ENCODE measurements at places on chromosomes 4 and X. TPM values are rescaled to one million over a fixed set of nuclear protein-coding genes. Genes with fewer than 3 reads are reported as not detected.

- H3K27me3 ChIP-seq: no peaks in the 10 kb centered on the region
- H3K4me1 ChIP-seq: no peaks in the 10 kb centered on the region
- DNase-seq: no peak
- no peak overlapping the region for H3K4me3 ChIP-seq
Observed at GRCh38 chr4:72325215-72325614, 243.8 kb downstream of the ADAMTS3 start.

DNA sequence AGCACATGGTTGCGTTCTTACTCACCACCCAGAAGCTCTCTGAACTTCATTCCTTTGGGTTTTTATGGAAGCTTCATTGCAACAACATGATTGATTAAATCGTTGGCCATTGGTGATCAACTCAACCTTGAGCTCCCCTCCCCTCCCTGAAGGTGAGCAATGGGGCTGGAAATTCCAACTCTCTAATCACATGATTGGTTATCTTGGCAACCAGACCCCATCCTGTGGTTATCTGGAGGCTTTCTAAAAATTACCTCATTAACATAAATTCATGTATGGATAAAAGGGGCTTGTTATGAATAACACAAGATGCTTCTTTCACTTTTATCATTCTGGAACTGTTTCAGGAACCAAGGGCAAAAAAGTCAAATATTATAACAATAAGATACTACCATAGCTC is 34.6 kb upstream of the NMU start:
- no peak overlapping the region for H3K27ac ChIP-seq
- peaks cover 5% of the 10 kb centered on the region for H3K27me3 ChIP-seq
- no peak for DNase-seq
- H3K4me1 ChIP-seq: no peaks in the 10 kb centered on the region
- no peak overlapping the region for H3K4me3 ChIP-seq
- H3K36me3 ChIP-seq: no peaks in the 10 kb centered on the region

GRCh38 chrX:133364865-133365264 is 50.4 kb downstream of the GPC4 start:
- no peak overlapping the region for H3K27ac ChIP-seq
- no peak overlapping the region for H3K4me3 ChIP-seq
- H3K4me1 ChIP-seq: no peaks in the 10 kb centered on the region

DNA sequence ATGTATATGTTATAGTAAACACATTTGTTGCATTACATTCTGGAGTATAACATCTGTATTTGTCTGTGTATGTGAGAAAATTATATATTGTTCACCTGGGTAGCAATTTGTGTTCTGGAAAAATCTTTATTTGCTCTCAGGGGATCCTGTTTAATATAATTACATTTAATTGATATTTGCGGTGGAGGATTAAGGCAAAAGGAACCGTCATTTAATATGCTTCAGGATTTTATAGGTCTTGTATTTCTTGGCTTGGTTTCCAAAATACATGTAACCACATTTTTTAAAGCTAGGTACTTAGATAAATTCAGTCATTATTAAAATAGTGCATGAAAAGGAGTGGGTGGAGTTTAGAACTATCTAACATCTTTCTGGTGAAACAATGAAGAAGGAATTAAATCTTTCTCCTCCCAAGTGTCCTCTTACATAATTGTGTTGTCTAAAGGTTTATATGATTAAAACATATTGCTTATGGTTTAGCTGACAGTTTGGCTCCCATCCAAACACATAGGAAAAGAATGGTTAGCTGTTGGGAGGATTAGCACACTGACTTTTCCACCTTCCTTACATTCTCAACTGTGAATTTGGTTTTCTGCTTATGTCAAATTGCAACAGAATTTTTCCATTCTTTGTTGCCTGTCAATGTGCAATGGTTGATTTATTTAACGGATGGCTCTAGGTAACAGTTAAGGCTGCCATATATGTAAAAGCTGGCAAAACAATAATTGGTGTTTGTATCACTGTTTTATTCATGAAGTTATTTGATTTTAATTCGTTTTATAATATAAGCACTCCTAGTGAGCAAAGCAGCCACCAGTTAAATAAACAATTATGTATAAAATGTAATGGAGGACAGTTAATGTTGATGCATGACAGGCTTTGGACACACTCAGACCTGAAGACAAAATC is 250.8 kb upstream of the SFRP2 start:
- no peak for DNase-seq
- H3K4me1 ChIP-seq: no peaks in the 10 kb centered on the region
- no peak overlapping the region for H3K27ac ChIP-seq
- no peaks in the 10 kb centered on the region for H3K36me3 ChIP-seq

DNA sequence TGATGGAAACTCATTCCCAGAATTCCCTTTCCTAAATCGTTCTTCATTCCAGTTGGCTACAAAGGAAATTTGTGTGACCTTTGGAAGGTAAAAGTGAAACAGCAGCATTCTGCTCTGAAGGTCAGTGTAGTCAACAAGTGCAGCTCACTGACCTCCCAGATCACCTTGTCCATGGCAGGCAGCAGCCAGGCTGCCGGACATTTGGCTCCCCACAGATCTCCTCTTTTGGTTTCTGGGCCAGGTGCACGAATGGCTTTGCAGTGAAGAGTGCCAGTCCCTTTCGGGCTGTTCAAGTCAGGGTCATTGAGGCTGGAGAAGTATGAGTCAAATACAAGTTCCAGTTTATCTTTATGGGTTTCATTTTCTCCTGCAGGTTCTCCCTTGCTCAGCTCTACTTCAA is 14.3 kb downstream of the GPRIN3 start:
- peaks cover 41% of the 10 kb centered on the region for H3K4me1 ChIP-seq
- H3K27ac ChIP-seq: no peak overlapping the region
- no peak overlapping the region for H3K4me3 ChIP-seq
- no peaks in the 10 kb centered on the region for H3K27me3 ChIP-seq
- no peaks in the 10 kb centered on the region for H3K36me3 ChIP-seq

- no peaks in the 10 kb centered on the region for H3K36me3 ChIP-seq
- H3K27me3 ChIP-seq: no peaks in the 10 kb centered on the region
- no peak overlapping the region for H3K27ac ChIP-seq
- H3K4me3 ChIP-seq: no peak overlapping the region
Observed at GRCh38 chrX:42000836-42001235, 77.5 kb upstream of the CASK start.

DNA sequence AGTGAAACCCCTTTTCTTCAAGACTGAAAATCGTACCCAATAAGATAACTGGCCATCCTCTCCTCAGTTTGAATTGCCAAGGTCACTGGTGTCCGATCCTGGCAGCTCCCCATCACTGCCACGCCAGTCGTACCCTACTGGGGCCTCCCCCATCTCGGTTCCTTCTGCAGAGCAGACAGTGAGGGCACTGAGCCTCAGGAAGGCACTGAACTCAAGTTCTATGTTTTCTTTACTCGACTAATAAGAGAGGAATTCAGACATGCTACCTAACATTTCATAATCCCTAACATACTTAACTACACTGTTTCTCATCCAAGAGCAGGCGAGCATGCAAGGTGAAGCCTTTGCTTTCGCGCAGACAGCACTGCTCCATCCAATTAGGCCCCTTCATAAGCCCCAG is 23.4 kb downstream of the ZFYVE28 start:
- DNase-seq: no peak
- H3K4me3 ChIP-seq: no peak overlapping the region
- peaks cover 17% of the 10 kb centered on the region for H3K4me1 ChIP-seq
- no peak overlapping the region for H3K27ac ChIP-seq
- peaks cover 9% of the 10 kb centered on the region for H3K27me3 ChIP-seq

- peaks cover 43% of the 10 kb centered on the region for H3K4me1 ChIP-seq
- no peaks in the 10 kb centered on the region for H3K27me3 ChIP-seq
- no peak for DNase-seq
- no peak overlapping the region for H3K4me3 ChIP-seq
- no peak overlapping the region for H3K27ac ChIP-seq
Observed at GRCh38 chrX:118348186-118348810, 2.4 kb downstream of the WDR44 start.

GRCh38 chrX:71998836-71999509 is 88.3 kb downstream of the NHSL2 start:
- no peaks in the 10 kb centered on the region for H3K27me3 ChIP-seq
- no peak overlapping the region for H3K4me3 ChIP-seq
- H3K27ac ChIP-seq: no peak overlapping the region
- no peaks in the 10 kb centered on the region for H3K4me1 ChIP-seq
- no peaks in the 10 kb centered on the region for H3K36me3 ChIP-seq

GRCh38 chr4:113962719-113963265 is 16.7 kb downstream of the ARSJ start:
- no peak overlapping the region for H3K4me3 ChIP-seq
- no peaks in the 10 kb centered on the region for H3K27me3 ChIP-seq
- H3K27ac ChIP-seq: no peak overlapping the region

DNA sequence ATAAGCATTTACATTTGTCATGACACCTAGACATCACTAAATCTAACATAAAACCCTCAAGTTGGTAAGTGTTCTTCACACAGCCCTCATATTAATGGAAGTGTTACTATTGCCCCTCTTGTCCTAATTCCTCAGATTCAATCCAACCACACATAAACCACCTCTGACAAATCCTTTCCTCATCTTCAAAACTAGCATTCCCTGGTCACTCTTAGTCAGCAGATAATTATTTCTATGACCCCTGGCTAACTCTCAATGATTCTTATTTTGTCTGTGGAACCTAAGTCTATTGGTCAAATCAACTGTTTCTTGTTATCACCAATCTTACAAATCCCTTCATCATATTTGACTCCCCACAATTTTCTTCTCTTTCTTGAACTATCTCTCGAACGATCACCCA is 168.6 kb downstream of the PPP3CA start:
- H3K36me3 ChIP-seq: peaks cover 6% of the 10 kb centered on the region
- no peak overlapping the region for H3K27ac ChIP-seq
- no peak for DNase-seq
- H3K4me3 ChIP-seq: no peak overlapping the region
- no peaks in the 10 kb centered on the region for H3K27me3 ChIP-seq
- H3K4me1 ChIP-seq: peaks cover 5% of the 10 kb centered on the region

- no peak overlapping the region for H3K4me3 ChIP-seq
- no peaks in the 10 kb centered on the region for H3K27me3 ChIP-seq
Observed at GRCh38 chr4:72886602-72887001, 182.9 kb downstream of the COX18 start.

DNA sequence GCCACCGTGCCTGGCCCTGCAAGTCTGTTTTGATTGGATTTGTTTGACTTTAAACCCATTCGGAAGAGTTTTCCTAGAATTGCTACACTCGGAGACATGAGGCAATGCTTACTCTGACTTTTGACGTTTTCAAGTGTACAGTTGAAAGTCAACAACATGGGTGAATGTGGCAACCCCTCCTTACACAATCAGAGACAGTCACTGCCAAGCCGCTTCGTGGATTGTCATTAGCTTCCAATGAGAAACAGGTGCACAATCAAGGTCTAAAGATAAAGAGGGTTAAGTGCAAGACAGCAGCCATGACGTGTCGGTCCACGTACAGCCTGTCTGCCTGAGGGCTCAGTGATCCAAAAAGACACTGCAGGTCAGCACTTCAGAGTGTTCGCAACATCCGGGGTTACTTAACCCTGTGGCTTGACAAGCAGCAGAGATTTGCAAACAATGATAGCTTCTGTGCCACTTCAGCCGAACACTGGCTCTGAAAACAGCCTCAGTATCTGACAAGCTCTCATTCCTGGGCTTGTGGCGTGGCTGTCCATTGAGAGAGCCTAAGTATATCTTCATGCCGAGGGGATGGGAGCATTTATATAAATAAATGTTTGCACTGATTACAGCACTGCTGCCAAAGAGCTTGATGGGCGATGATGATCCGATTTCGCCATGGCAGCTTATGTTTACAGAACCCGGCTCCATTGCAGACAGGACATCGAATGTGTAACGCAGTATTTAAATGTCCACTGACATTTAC is 180.0 kb downstream of the DHRSX start:
- no peaks in the 10 kb centered on the region for H3K27me3 ChIP-seq
- no peak overlapping the region for H3K4me3 ChIP-seq
- peaks cover 25% of the 10 kb centered on the region for H3K4me1 ChIP-seq
- H3K27ac ChIP-seq: no peak overlapping the region
- H3K36me3 ChIP-seq: no peaks in the 10 kb centered on the region
- DNase-seq: peak; percentile 41

GRCh38 chr4:147651563-147651962 is 32.4 kb downstream of the PRMT9 start:
- no peak for DNase-seq
- H3K4me3 ChIP-seq: no peak overlapping the region
- H3K4me1 ChIP-seq: peaks cover 3% of the 10 kb centered on the region
- peaks cover 33% of the 10 kb centered on the region for H3K36me3 ChIP-seq

- peaks cover 3% of the 10 kb centered on the region for H3K4me1 ChIP-seq
- peaks cover 92% of the 10 kb centered on the region for H3K36me3 ChIP-seq
- DNase-seq: no peak
- no peaks in the 10 kb centered on the region for H3K27me3 ChIP-seq
- no peak overlapping the region for H3K27ac ChIP-seq
Observed at GRCh38 chr4:128855621-128856020, 46.1 kb downstream of the JADE1 start.

DNA sequence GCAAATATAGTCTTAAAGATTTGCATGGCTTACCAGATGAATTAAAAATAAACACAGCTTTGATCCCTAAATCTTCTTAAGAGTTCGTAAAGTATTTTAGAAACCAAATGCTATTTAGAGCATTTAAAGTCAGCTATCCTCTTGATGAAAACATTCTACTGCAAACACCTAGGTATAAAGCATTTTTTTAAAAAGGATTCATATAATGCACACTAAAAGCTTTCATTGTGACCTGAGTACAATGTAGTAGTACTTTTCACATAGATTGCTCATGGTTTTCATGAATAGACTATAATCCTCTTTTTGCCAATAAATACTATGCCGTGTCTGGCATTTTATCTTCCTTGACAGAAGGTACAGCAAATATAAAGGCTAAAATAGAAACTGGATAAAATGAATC is 805.1 kb upstream of the INTU start:
- no peak overlapping the region for H3K4me3 ChIP-seq
- no peak for DNase-seq
- H3K36me3 ChIP-seq: no peaks in the 10 kb centered on the region
- H3K4me1 ChIP-seq: no peaks in the 10 kb centered on the region

GRCh38 chr4:113878668-113879067 is 100.8 kb downstream of the ARSJ start:
- DNase-seq: no peak
- H3K27me3 ChIP-seq: no peaks in the 10 kb centered on the region
- no peaks in the 10 kb centered on the region for H3K36me3 ChIP-seq
- no peak overlapping the region for H3K27ac ChIP-seq
- H3K4me3 ChIP-seq: no peak overlapping the region
- H3K4me1 ChIP-seq: no peaks in the 10 kb centered on the region

DNA sequence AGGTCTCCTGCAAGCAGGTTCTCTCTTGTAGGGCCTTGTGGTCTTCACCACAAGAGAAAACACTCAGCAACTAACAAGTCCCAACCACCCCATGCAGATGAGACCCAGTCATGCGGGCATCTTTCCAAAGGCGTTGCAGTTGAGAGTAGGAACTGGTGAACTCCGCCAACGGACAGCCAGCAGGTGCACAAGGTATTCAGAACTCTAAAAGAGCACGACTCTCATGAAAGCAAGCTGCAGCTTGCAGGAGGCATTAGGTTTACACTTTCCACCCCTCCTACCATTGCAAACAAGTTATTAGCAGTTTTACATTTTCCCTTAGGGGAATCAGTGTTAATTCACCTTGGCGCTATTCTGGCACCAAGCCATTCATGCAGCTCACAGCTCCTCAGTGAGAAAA is 173.4 kb upstream of the KIT start:
- no peak for DNase-seq
- no peaks in the 10 kb centered on the region for H3K27me3 ChIP-seq
- H3K27ac ChIP-seq: no peak overlapping the region
- H3K4me3 ChIP-seq: no peak overlapping the region
- H3K4me1 ChIP-seq: no peaks in the 10 kb centered on the region
- no peaks in the 10 kb centered on the region for H3K36me3 ChIP-seq

KCNE5 gene
- 0.34 TPM for total RNA-seq

CLIC2 gene
- 0.15 TPM for total RNA-seq

FGFRL1 gene
- 28.5 TPM for total RNA-seq

CNGA1 gene
- not detected for total RNA-seq

NWD2 gene
- total RNA-seq: not detected

FRG2 gene
- not detected for total RNA-seq

STS gene
- total RNA-seq: 3.2 TPM

All from B cell (primary cell).